Right hindlimb (tissue), 1 donor: ENCODE measurements at places on chromosomes 3 and 15.

DNA sequence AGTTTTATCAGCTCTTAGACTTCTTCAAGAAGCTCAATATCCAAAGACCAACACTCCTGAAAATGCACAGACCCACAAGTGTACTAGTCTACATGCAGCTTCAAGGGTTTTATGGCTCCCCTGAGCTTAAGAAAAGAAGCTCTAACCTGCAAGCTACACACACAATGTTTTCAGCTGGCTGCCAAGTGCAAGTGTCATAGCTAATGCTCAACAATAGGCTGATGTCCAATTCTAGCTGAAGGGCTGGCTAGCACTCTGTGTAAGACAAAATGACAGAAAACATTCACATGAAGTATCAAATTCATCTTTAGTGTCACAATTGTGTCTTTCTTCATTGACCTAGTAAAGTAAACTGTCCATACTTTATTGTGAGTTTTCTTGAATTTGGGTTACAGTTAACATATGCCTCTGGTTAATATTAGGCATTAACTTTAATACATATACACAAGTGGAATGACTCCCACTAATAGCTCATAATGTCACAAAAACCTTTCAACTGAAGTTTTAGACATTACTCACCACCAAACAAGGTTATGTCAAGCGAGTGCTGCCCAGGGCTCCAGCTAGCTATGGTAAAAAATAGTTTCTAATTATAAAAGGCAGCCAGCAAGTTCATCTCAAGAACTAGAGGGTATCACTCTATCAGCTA lies 15.1 kb downstream of the ABI3BP start:
- no peak for DNase-seq

DNA sequence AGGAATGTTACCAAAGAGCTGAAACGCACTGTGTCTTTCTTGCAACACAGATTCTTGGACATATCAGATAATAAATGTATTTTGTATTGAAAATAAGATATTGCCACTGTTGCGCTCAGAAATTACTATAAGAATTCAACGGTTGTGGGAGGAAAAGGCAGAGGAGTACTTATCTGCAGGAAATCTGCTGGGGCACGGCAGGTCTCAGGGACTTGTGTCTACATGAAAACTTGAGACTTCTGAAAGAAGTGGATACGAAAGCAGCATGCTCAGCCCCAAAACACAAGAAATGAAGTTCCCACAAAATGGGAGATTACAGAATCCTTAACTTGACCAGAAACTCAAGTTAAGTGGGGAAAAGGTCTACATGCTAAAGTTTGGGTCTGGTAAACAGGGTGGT lies 86.5 kb downstream of the IGSF11 start:
- no peak for DNase-seq

DNA sequence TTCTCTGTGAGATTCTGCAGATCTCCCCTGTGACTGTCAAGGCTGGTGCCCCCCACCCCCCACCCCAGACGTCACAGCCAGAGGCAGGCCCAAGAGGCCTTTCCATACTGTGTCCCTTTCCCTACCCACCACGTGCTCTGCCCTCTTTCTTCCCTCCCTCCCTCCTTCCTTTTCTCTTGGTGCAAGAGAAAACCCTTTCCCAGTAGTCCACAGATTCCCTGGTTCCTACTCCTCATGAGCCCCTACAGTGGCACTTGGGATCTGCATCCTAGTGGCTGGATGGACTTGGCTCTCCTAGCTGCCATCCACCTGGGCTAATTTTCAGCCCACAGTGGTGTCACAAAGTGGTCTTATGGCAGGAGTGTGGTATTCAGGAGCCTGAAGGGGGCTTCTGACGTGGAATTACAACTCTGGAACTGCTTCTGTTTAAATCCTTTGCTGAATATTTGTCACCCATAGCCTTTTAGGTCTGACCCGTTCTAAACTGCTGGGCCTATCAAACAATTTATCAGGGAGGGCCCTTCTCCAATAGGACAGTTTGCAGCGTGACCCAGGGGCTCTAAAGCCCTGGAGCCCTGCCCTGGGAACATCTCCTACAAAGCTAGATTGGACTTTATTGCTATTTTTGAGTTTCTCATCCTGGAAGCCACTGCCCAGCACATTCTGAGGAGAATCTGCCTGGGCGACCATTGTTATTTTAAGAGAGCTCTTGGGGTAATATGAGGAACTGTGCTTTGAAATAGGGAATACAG lies 35.3 kb downstream of the KLF13 start:
- no peak for DNase-seq

DNA sequence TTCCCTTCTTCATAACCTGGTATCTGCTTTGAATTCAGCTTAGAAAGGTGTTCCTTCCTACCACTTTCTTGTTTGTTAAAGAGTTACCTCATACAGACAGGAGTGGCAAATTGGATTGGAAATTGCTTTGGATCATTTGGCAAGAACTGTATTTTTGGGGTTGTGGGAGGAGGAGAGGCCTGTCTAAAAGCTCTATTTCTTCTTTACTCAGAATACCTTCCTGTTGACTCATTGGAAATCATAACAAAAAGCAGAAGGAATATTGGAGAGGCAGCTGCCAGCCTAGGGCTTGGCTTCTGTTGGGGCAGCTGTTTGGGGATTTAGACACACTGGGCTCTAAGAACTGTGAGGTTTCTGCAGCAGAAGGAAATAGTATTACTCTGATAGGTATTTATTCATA lies 14.2 kb downstream of the IQGAP1 start:
- DNase-seq: peak; percentile 81

- DNase-seq: no peak
These were observed 177.3 kb upstream of the GOLIM4 start for GRCh38 chr3:168273036-168273435.

DNA sequence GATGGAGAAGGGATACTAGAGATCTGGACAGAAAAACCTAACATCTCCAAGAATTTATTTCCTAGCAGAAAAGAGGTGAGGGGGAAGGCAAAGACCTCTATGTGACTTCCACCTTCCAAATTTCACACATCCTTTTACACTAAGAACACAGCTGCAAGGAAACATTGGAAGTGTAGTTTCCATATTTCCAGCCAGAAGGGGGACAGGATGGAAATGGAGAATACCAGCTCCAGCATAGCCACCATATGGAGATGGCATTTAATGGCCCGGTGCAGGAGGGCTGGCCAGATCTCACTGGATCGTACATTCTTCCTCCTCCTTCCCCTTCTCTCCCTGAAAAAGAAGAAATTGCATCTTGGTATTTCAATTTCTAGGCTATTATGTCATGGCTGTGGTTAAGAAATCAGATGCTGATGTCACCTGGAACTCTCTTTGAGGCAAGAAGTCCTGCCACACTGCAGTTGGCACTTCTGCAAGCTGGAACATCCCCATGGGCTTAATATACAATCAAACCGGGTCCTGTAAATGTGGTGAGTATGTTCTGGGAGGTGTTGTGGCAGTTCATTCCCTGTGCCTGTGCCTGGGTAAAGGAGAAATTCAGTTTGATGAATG lies 36.9 kb upstream of the TF start:
- DNase-seq: no peak
